ENCODE measurements at places on chromosomes 5 and 9.

GRCh38 chr5:180623844-180624243, 25.6 kb downstream of the FLT4 start:
- DNase-seq, result no peak

DNA sequence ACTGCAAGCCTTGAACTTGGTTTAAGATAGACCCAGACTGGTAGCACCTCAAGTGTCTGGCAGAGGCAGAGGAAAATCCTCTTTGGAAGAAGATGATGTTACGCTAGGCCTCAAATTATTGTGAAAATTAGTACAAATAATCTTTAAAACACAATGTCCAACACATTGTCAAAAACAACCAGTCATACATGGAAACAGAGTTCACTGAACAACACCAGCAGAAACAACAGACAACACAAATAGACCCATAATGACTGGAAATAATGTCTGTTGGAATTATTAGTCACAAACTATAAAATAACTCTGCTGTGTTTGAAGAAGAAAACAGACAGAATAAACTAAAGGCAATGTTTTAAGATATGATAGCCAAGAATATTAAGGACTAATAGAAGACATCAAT, 15.4 kb upstream of the ZNF366 start:
- DNase-seq, result no peak

GRCh38 chr5:97041239-97041638, 101.2 kb downstream of the LIX1 start:
- DNase-seq, result no peak

GRCh38 chr5:123809594-123810221, 297.7 kb downstream of the CSNK1G3 start:
- peak; percentile 36 for DNase-seq

Data from kidney glomerular epithelial cell (primary cell).